ENCODE measurements at places on chromosomes 6 and 20.

GRCh38 chr6:137659871-137660270 lies 165.7 kb upstream of the OLIG3 start:
- DNase-seq: no peak

DNA sequence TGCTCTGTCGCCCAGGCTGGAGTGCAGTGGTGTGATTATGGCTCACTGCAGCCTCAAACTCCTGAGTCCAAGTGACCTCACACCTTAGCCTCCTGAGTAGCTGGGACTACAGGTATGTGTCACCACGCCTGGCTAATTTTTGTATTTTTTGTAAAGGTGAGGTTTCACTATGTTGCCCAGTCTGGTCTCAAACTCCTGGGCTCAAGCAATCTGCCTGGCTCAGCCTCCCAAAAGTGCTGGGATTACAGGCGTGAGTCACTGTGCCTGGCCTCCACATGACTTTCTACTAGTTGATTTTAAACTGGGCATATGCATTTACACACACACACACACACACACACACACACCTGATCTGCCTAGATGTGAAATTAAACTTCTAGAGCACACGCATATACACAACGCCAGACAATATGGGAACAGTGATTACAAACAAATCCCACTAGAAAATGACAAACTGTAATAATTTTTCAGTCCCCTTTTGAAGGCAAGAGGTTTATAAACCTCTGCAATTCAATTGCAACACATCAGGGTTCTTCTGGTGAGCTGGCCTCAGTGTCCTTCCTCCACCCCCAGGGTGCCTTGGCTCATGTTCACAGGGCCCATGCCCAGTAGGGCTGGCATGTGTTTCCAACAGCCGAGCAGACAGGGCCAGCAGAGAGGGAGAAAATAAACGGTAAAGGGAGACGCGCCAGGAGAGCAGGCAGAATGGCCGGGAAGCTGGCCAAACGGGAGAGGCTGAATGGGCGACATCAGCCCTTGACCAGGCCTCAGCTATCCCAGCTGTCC lies 31.2 kb downstream of the PARD6B start:
- DNase-seq: no peak

- no peak for DNase-seq
Measured at GRCh38 chr6:84842525-84843166, 78.2 kb upstream of the TBX18 start.

GRCh38 chr6:117346142-117346930 lies 79.4 kb downstream of the ROS1 start:
- DNase-seq: no peak

DNA sequence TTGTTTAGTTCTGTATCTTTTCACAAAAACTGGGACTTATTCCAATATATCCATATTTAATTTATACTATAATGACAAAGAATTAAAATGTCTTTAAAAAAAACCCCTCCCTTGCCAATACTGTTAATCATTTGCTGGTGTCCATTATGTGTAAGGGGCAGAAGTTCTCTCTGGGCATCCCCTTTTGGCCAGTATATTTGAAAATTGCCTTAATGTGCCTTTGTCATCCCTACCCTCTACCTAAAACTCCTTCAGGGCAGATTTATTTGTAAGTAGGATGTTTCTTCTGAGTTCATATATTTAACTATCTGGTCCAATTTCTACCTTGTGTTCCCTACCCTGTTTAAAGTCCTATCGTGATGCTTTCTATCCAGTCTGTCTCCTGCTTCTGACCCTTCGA lies 62.9 kb downstream of the ARHGAP18 start:
- DNase-seq: no peak

GRCh38 chr6:160082627-160083026 lies 39.0 kb upstream of the SLC22A1 start:
- DNase-seq: no peak

- no peak for DNase-seq
Measured at GRCh38 chr6:105318660-105319059, 84.2 kb downstream of the PREP start.

GRCh38 chr20:12130781-12131180 lies 213.1 kb downstream of the BTBD3 start:
- DNase-seq: no peak

GRCh38 chr20:16174311-16174710 lies 398.9 kb downstream of the KIF16B start:
- DNase-seq: no peak

DNA sequence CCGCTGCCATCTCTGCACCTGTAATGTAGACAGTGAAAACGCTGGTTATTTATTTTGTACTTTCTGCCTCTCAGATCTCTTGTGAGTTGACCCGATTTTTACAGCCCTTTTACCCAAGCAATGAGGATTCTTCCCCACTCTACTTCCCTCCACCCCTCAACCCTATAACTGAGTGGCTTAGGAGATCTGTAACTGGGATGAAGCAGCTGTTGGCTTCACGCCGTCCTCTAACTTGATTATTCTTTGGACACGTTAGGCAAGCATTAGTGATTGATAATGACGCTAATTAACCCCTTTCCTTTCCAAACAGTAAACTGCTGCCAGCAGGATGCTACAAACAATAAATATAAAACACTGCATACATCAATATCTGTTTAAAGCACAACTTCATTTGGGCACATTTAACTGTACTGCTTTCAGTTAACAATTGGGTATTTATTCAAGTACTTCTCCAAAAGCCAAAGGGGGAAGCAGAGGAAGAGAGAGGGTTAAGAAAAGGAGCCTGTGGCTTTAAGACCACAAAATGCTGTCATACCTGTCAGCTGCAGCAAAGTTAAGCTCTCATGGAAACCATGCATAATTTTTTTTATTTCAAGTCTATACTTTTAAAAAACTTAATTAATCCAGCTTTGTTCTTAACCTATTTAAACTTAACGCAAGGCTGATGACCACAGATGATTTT lies 21.2 kb downstream of the TFAP2A start:
- no peak for DNase-seq
